ENCODE measurements at places on chromosomes 12 and 14.

DNA sequence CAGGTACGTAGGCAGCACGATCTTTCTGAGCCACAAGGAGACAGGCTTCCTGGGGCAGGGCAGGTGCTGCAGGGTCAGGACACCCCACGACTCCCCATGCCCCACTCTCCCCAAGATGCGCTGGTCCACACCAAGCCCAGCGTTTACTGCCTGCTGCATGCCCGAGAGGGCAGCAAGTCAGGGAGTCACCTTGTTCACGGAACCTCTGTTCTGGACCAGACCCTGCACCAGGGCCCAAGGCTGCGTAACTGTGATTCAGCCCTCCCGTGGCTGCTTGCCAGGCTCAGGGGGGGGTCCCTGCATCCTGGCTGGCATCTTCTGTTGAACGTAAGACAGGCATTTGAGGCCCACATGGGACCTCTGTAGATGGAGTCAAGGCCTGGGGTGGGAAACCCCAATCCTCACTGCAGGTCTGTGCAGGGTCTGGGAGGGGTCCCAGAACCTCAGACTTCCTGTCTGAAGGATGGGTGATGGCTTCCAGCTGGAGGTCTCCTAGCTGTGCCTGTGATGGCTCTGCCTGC is 228.6 kb upstream of the RTL1 start:
- no peaks in the 10 kb centered on the region for H3K27me3 ChIP-seq
- H3K4me1 ChIP-seq = no peaks in the 10 kb centered on the region
- no peak overlapping the region for H3K27ac ChIP-seq
- no peak for DNase-seq
- no peaks in the 10 kb centered on the region for H3K36me3 ChIP-seq

DNA sequence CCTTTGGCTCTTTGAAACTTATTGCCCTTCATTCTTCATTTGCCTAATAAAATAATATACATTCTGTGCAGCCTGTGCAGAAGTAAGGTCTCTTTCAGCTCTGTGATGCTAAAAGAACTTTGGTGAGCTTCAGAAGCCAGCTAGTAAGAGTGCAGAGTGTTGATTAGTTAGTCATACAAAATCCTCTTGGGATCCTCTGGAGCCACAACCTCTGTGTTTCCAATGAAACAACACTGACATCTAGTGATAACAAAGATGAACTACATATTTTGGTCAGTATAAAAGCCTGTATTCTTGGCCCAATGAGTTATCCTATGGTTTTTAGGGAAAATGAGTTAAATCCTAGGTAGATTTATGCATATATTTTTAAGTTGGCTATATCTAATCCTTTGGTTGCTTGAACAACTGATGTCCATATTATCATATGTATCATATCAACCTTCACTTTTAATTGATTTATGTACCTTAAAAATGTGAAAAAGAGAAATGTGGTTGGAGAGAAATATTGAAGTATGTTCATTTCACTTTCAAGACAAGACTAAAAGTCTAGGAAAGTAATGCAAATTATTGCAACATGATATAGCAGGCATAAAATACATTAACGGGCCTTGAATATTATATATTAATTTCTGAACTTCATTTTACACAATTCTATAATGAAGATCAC is 158.4 kb downstream of the KLHL28 start:
- H3K4me1 ChIP-seq = no peaks in the 10 kb centered on the region
- H3K27me3 ChIP-seq = no peaks in the 10 kb centered on the region
- no peak overlapping the region for H3K27ac ChIP-seq
- no peak overlapping the region for H3K4me3 ChIP-seq
- no peak for DNase-seq
- no peaks in the 10 kb centered on the region for H3K36me3 ChIP-seq

- no peaks in the 10 kb centered on the region for H3K4me1 ChIP-seq
- no peak for DNase-seq
- no peak overlapping the region for H3K4me3 ChIP-seq
- no peaks in the 10 kb centered on the region for H3K36me3 ChIP-seq
These were observed 112.1 kb downstream of the PHETA1 start for GRCh38 chr12:111256629-111257434.

DNA sequence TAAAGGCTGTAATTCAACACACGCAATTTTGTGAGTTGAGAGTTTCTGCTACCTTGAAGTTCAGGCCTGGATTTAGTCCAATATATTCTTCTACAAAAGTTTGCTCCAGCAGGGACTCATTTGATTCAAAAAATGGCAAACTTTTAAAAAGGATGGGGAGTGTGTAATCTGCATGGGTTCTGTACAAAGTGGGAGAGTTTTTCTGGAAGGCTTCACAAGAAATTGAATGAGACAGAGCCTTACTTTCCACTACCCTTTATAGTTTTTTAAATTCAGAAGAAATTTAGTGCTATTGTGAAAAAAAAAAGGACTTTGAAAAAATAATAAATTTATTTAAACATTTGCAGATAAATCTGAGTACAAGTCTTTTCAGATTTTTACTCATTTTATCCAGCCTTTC is 116.9 kb downstream of the METTL25 start:
- H3K4me3 ChIP-seq = no peak overlapping the region
- no peaks in the 10 kb centered on the region for H3K27me3 ChIP-seq
- DNase-seq = no peak
- H3K36me3 ChIP-seq = peaks cover 11% of the 10 kb centered on the region
- H3K4me1 ChIP-seq = no peaks in the 10 kb centered on the region
- H3K27ac ChIP-seq = no peak overlapping the region

Data from CD4-positive, alpha-beta T cell (primary cell).